T47D (cell line): ENCODE measurements at places on chromosomes 7 and 10.
A peak's percentile ranks its signal among the peaks of the same experiment; 100 is the strongest.

DNA sequence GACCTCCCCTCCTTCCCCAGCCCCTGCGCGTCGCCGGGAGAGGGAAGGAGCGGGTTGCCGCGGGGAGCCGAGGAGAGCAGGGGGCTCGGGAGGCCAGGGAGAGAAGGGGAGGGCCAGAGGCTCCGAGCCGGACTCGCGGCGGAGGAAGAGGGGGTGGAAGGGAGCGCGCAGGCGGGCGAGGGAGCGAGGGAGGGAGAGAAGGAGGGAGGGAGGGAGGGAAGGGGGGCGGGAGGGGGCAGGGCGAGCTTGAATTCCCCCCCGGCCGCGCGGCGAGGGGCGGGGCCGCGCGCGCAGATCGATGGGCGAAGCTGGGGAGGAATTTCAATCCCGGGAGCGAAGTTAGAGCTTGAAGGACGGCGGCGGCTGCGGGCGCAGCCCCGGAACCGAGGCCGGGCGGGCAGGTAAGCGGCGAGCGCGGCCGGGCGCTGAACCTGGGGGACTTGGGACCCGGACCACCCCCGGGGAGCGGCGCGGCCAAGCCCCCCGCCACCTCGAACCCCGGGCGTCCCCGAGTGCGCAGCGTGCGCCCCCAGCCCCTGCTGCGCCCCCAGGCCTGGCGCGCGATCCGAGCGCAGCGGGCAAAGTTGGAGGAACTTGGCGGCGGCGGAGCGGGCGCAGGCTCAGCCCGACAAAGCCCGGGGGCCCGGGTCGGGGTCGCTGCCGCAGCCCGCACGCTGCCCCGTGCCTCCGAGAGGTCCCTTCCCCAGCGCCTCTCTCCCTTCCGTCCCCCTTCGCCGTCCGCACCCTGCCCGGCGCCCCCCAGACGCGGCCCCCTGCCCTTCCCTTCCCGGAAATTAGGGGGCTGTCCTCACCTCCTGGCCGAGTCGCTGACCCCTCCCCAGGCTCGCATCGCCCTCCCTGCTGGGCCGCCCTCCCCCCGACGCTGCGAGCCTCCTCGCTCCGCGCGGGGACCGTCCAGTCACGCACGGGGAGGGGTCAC lies at the start of gene ELFN1:
ELFN1 (plus strand) TSS at position 324 of the 940 bp plus-strand sequence. CDS start 74,320 bp downstream, outside the sequence.
- peak; percentile 76 for DNase-seq

- DNase-seq = no peak
Observed at GRCh38 chr10:119120413-119120867, 16.5 kb downstream of the DENND10 start.

- DNase-seq = no peak
Observed at GRCh38 chr7:142916508-142916907, 17.0 kb downstream of the TRPV5 start.

DNA sequence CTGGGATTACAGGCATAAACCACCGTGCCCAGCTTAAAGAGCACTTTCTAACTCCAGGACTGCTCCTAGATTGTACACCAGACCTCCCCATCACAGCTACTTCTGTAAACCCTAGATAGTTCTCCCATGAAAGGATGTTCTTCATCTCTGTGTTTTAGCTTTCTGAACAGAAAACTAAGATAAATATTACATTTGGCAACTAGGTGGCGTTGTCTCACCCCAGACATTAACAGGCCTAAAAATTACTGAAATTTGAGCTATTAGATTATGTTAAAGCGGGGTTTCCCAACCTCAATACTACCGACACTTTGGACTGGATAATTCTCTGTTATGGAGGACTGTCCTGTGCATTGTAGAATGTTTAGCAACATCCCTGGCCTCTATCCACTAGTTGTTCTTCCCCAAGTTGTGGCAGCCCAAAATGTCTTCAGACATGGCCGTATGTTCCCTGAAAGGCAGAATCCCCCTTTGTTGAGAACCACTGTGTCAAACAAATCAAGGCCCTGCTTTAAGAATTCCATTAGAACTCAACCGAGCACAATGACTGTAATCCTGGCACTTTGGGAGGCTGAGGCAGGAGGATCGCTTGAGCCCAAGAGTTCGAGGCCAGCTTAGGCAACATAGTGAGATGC lies 19.1 kb downstream of the ATOH7 start:
- DNase-seq = no peak

GRCh38 chr7:77386165-77386822 lies 29.9 kb downstream of the GSAP start:
- DNase-seq = no peak

DNA sequence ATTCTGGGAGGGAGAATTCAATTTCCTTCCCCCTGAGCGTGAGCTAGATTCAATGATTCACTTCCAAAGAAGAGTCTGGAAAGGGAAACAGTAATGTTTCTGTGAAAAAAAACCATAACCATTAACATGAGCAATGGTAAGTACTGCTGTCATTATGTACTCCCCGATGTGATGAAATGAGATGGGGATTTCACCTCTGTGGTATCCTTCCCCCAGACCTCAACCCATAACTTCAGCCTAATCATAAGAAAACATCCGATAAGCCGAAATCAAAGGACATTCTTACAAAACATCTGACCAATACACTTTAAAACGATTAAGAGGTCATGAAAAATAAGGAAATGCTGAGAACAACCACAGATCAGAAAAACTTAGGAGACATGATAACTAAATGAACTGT lies 27.2 kb downstream of the EZH2 start:
- DNase-seq = no peak

- no peak for DNase-seq
Observed at GRCh38 chr10:108490944-108491343, 1326.4 kb upstream of the SORCS1 start.

DNA sequence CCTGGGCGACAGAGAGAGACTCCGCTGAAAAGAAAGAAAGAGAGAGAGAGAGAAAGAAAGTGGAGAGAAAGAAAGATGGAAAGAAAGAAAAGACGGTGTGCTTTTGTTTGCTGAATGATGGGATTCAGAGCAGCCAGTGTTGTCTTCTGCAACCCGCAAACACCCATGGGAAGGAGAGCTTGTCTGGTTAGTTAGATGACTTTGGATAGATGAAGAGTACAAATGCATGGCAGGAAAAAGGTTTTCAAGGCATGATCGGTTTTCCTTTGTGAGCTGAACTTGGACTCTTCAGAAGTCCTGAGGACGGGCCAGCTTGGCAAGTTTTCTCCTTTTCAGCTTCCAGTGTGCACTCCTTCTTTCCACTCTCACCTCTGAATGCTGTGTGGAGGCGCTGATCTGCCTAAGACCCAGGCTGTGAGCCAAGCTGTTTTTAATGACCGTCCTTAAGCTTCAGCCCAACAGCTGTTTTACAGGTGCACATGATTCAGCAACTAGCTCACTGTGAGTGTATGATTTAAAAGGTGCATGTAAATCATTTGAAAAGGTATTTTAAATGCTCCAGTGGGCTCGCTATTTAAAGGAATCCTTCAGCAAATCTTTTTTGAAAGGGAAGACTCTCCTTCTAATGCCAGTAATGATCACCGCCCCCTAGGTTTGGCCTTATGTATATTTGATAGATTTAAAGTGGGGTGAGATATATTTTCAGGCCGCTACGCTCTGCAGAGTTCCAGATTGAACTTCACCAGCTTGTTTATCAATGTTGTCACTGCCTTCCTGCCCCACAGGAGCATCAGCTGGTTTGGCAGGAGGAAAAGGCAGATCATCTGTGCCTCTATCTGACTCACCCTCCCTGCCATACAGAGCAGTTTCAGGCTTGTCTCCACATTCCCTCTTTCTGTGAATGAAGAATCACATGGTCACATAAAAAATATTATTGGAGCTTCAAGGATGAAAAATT lies 115.0 kb downstream of the PLXDC2 start:
- no peak for DNase-seq

DNA sequence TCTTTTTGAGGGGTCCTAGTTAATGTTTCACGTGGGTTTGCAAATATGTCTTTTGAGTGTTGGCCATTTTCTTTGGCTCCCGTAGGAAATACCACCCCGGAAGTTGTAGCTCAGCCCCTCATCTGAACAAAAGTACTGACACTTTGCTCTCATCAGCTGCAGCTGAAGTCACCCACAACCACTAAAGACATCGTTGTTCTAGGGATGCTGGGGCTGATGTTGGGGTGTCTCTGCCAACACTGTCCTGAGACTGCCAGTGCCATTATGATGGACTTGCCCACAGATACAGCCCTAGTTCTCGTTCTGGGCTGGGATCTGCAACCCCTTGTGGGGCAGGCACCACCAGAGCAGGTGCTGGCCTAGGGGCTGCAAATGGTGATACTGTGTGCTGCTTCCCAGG lies 82.6 kb upstream of the ARHGAP21 start:
- DNase-seq = no peak

- DNase-seq = no peak
Observed at GRCh38 chr10:73076360-73077183, 20.1 kb downstream of the P4HA1 start.

GRCh38 chr10:71580415-71580814 lies 139.2 kb downstream of the C10orf105 start:
- no peak for DNase-seq

DNA sequence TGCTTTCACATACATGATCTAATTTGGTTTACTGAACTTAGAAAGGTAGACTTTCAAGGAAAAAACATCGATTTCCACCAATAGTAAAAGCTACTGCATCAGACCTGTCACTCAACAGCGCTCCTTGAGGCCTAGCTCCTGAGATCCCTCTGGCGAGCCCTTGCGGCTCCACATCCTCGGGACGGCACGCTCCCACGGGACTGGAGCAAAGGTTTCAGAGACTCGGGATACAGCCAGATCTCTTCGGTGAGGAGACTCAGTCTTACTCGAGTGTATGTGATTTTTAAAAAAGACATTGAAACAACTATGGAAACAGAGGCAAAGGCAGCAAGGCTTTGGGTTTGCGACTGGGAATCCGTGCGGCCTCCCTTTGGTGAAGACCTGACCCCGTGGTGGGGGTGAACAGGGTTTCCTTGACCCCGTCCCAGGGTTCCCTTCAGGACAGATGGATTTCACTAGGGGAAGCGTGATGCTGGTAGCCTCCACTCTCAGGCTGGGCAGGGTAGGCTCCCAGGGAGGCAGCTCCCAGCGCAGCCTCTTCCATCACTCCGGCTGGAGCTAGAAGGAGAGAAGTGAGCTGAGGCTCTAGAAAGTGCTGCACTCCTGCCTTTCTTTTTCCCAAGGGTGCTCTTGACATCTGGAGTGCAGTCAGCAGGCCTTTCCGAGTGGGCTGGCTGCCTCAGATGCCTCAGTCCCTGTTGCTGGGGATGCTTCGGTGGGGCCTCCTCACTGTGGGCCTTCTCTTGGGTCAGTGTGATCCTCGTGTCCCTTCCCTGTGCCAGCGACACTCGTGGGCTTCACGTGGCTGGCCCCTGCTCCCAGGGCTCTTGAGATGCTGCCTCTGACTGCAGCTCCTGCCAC lies 5.8 kb upstream of the ATP6V0E2 start:
- DNase-seq = no peak

GRCh38 chr7:28853834-28854749 lies 104.0 kb downstream of the TRIL start:
- DNase-seq = peak; percentile 88

- no peak for DNase-seq
Observed at GRCh38 chr7:45524445-45524844, 49.7 kb upstream of the ADCY1 start.

- no peak for DNase-seq
Observed at GRCh38 chr10:124066126-124066700, 27.2 kb downstream of the CHST15 start.

DNA sequence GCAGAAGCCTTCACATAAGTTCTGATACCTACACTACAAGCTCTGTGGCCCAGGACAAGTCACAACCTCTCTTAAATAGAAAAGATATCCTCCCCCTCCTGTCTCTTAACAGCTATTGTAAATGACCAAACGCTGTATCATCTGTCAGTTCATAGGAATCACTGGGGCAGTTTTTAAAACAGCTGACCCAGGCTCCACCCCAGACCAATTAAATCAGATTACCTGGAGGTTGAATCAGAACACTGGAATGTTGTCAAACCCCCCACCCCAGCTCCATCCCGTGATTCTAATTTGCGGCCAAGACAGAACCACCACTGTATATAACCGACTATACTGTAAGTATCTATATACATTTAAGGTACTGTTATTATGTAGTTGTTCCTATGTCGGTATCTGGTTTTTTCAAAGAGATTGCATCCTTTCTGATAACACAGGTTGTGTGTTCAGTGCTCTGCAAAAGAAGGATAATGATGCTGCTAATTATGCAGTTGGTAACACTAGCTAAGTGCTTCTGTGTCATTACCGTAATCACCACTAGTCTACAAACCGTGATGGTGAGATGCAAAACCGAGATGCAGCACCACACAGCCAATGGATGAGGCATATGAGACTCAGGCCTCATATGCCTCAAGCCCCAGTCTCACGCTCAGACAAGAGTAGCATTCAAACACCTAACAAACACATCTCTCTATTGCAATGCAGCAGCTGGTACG lies 47.4 kb downstream of the TNS3 start:
- DNase-seq = peak; percentile 65

DNA sequence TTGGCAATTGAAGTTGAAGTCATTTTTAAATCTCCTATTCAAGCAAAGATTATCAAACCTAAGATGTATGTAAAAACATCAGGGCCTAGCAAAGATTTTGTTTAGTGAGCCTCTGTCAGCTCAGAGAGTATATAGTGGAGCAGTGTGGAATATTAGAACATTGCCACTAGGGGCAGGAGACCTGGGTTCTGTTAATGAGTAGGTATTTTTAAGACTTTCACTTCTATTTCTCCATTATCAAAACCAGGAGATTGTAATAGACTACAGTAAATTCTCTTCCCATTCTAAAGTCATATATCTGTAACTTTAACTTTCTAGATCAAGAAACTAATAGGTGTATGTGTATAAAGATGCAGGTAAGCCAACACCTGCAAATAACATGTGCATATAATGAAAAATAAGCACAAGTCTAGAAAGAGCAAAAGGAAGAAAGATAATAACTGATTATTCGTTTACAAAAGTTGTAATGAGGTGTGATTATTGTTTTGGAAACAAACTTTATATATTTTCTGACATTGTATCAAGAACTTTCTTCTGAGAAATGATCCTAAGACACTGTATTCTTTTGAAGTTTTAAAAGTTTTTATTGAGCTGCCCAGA lies 64.4 kb downstream of the KCND2 start:
- peak; percentile 1 for DNase-seq

DNA sequence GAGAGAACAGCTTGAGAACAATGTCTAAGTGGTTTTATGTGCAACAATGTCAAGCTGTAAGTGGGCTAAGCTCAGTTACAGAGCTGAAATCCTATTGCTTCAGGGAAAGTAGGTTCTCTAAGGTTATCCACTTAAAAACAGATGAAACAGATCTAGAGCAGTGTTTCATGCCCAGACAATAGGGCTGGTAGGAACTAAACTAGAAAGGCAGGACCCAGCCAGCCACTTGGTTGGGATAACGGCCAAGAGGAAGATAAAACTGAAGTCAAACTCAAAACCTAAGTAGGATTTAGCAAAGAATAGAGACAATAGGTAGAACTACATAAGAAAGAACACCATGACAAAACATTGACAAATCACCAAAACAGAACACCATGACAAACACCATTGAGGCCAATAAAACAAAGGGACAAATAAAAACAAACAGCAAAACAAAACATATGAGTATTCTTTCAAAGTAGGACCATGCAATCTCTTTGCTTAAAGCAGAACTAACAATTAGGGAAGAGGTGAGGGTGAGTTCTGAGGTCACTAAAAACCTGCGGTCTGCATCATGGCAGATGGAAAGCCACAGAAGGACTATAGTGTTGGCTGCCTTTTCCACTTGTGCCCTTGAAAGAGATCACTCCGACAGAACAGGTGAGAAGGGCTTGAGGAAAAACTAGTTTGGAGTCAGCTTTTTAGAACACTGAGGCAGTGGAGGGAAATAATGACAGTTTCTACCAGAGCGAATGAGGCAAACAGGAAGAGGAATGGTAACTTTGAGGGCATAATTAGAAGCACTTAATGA lies 81.0 kb downstream of the HGF start:
- no peak for DNase-seq
